ENCODE measurements at places on chromosomes 4 and X.

GRCh38 chr4:48635310-48635709 lies 144.8 kb downstream of the FRYL start:
- no peak for DNase-seq

DNA sequence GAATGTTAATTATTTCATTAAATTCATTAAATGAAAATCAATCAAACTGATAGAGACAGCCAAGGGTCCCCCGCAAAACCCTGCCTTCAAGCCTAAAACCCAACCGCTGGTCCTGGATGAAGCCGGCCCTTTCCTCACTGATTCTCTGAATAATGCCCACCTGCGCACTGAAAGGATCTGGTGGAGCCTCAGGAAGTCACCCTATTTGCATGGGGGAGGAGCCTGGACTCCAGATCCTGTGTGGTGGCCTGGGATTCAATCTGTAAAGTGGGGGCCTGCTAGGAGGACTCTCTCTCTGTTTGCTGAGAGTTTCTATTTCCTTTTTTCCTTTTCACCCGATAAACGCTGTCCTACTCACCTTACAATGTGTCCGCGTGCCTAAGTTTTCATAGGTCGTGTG lies 97.9 kb upstream of the ADAMTS3 start:
- DNase-seq: no peak

GRCh38 chrX:11423362-11423818 lies 130.2 kb downstream of the AMELX start:
- no peak for DNase-seq

- DNase-seq: no peak
Measured at GRCh38 chr4:129804461-129804981, 708.6 kb downstream of the C4orf33 start.

DNA sequence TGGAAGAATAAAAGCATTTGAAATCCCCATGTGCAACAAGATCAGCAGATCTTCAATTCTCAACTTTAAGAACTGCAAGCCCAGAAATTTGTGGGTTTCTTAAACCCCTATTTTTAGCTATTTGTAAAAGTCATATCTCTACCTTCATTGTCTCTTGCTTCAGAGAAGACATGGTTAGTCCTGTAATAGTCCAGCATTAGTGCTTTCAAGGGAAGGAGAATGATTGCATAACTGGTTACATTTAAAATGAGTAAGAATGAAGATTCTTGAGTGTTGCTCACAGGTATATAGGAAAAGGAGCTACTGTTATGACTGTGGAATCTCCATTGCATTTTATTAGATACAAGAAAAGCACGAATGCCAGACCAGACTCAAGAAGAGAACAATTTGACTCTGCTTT lies 84.0 kb downstream of the CCSER1 start:
- DNase-seq: no peak

DNA sequence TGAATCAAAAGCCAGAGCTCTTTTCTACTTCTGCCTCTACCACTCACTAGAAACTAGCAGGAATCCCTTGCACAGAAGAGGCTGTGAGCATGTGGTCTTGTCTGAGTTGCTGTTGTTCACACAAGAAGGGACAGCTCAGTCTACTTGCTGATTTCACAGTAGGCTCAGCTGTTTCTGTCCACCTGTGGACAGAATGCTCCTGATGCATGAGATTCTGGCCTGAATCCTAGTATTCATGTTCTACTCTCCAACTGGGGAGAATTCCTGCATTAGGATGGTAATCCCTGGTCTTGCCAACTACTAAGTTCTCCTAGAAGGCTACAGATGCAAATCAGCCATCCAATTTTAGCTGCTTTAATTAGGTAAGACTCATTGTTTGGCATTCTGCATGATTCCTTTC lies 112.8 kb downstream of the PPA2 start:
- DNase-seq: no peak

GRCh38 chr4:76688619-76689144 lies 209.3 kb downstream of the SOWAHB start:
- no peak for DNase-seq
